ENCODE measurements at places on chromosomes 5 and 9.

- peak overlapping the region; percentile 50 for H3K27ac ChIP-seq
- H3K36me3 ChIP-seq, result no peaks in the 10 kb centered on the region
- no peaks in the 10 kb centered on the region for H3K4me1 ChIP-seq
Observed at GRCh38 chr9:99058964-99059921, 45.7 kb upstream of the TGFBR1 start.

- H3K27me3 ChIP-seq, result no peaks in the 10 kb centered on the region
- no peak for DNase-seq
- no peaks in the 10 kb centered on the region for H3K4me1 ChIP-seq
- no peaks in the 10 kb centered on the region for H3K36me3 ChIP-seq
- no peak overlapping the region for H3K27ac ChIP-seq
Observed at GRCh38 chr5:17182494-17182893, 34.9 kb upstream of the BASP1 start.

- no peak overlapping the region for H3K4me3 ChIP-seq
- H3K4me1 ChIP-seq, result no peaks in the 10 kb centered on the region
- H3K27me3 ChIP-seq, result no peaks in the 10 kb centered on the region
Observed at GRCh38 chr5:73830646-73831045, 204.7 kb downstream of the ARHGEF28 start.

- H3K36me3 ChIP-seq, result no peaks in the 10 kb centered on the region
- H3K4me1 ChIP-seq, result no peaks in the 10 kb centered on the region
- no peak overlapping the region for H3K27ac ChIP-seq
- peak overlapping the region; percentile 57 for H3K4me3 ChIP-seq
- H3K27me3 ChIP-seq, result no peaks in the 10 kb centered on the region
- DNase-seq, result peak; percentile 80
Observed at GRCh38 chr5:1004461-1005248, 3.9 kb upstream of the NKD2 start.

DNA sequence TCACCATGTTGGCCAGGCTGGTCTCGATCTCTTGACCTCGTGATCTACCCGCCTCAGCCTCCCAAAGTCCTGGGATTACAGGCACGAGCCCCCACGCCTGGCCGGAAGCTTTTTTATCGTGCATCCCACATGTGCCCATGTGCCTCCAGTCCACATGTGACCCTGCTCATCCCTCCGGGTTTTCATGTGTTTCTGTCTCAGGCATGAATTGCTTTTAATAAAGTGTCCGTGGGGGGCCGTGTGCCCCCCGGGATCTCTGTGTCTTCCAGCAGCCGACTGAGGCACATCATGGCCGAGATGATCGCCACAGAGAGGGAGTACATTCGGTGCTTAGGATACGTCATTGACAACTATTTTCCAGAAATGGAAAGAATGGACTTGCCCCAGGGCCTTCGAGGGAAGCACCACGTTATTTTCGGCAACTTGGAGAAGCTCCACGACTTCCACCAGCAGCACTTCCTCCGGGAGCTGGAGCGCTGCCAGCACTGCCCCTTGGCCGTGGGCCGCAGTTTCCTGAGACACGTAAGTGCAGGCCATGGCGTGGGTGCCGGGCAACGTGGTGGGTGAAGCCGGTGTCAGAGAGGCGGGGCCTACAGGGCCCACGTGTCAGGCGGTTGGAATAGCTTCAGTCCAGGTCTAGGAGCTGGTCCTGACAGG lies 22.1 kb upstream of the LRRC14B start:
- H3K4me1 ChIP-seq, result no peaks in the 10 kb centered on the region
- no peak overlapping the region for H3K27ac ChIP-seq
- no peak overlapping the region for H3K4me3 ChIP-seq
- no peaks in the 10 kb centered on the region for H3K27me3 ChIP-seq
- H3K36me3 ChIP-seq, result no peaks in the 10 kb centered on the region

GRCh38 chr5:124941051-124942049 lies 194.9 kb upstream of the ZNF608 start:
- H3K4me1 ChIP-seq, result no peaks in the 10 kb centered on the region
- H3K27ac ChIP-seq, result no peak overlapping the region
- no peak for DNase-seq
- H3K4me3 ChIP-seq, result no peak overlapping the region
